Progenitor cell of endocrine pancreas (in vitro differentiated cells): ENCODE measurements at places on chromosomes 3 and 15.

DNA sequence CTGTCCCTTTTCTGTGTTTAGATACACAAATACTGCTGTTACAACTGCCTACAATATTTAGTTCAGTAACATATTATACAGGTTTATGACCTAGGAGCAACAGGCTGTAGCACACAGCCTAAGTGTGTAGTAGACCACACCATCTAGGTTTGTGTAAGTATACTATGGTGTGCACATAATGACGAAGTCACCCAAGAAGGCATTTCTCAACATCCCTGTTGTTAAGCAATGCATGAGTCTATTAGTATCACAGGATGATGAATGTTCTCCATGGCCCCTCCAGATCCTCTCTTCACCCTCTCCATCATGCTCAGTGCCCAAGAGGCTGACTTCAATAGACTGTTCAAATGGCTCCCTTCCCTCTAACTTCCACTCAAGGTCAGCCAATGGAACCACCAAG, 14.6 kb upstream of the SEC62 start:
- DNase-seq: no peak

DNA sequence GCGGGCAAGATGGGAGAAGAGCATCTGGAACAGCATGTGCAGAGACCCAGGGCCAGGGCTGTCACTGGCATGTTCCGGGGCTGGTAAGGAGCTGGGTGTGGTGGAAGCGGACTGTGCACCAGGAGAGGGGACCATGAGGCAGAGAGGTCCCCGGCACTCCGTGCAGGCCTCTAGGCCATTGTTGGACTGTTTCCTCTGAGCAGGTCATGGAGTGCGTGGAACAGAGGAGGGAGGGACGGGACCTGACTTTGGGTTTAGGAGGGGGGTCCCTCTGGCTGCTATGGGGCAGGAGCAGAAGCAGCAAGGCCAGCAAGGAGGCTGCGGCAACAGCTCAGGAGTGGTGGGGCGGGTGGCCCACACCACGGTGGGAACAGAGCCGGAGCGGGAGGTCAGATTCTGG, 47.1 kb downstream of the TPRA1 start:
- DNase-seq: no peak

GRCh38 chr3:163809540-163809993, 1268.7 kb downstream of the SI start:
- no peak for DNase-seq

- DNase-seq: no peak
Measured at GRCh38 chr3:119748991-119749390, 32.9 kb upstream of the NR1I2 start.

GRCh38 chr3:116140100-116140689, 305.1 kb downstream of the LSAMP start:
- no peak for DNase-seq

DNA sequence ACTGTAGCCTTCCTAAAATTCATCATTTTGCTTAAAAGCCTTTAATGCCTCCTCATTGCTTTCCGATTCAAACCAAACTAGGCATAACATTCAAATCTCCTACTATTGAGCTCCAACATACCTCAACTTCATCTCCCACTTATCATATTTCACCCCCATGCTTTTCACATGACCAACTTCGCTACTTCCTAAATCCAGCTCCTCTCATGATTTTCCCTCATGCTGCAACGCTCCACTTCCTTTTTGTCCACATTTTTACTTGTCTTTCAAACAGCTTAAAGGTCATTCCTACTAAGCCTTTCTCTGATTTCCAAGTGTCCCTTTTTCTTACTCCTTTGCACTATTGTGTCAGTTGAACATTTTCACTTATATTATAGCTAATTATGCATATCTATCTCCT, 20.3 kb upstream of the ANXA2 start:
- DNase-seq: no peak
